ENCODE measurements at places on chromosomes 4 and X.

GRCh38 chr4:101835121-101835904, 44.8 kb downstream of the BANK1 start:
- peak; percentile 70 for DNase-seq

DNA sequence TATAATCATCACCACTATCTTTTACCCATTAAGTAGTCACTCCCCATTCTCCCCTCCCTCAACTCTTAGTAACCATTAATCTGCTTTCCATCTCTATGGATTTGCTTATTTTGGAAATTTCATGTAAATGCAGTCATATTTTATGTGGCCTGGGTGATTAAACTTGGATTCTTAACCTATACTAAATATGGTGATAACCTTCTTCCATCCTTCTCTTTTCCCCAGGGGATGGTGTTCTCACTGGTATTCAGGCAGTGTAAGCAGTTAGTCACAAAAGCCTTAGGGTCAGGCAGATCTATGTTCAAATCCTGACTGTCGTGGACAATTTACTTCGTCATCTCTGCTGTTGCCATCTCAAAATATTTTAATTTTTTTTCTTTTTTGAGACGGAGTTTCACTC, 29.6 kb downstream of the RAB40AL start:
- DNase-seq, result no peak

DNA sequence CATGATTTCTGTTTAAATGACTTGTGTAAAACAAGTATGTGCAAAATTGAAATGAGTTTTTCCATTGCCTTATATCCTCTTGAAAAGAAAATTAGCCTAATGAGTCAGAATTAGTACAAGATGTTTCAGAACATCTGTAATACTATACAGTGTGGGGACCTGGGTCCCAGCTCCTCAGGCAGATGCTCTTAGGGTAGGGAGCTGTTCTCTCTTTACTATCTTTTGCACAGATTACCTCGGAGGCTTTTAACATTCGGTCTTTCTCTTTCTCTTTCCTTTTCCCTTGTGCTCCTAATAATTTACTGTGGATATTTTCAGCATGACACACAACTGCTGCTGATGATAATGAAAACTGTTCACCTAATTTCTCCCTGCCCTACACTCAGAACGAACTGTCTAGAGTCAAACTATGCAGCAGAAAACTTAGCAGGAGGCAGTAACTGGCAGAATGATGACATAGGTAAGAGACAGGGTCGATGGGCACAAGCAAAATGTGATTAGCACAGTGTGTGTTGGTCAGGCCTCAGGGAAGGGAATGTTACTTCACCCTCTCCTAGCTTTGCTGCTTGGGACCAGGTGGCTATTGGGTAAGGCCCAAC, 455.3 kb downstream of the PDHA2 start:
- no peak for DNase-seq

DNA sequence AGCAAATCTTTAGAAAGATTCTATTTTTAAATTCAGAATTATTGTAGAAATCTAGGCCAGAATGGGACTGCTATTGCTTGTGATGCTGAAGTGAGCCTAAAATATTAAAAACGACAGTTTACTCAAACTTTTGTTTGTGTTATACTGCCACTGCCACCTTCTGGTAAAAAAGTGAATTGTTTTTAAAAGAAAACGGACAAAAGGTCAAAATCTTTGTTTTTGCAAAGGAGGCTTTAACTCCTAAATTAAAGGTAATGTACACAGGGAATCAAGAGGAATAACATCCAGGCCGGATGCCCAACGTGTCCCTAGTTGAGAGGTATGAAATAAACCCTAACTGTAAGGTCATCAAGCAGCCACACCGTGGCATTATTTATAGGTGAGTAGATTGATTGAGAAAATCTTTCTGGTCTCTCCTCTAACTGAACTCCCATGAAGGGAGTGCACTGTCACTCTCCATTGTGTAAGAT, 338.3 kb upstream of the GALNT7 start:
- peak; percentile 34 for DNase-seq

DNA sequence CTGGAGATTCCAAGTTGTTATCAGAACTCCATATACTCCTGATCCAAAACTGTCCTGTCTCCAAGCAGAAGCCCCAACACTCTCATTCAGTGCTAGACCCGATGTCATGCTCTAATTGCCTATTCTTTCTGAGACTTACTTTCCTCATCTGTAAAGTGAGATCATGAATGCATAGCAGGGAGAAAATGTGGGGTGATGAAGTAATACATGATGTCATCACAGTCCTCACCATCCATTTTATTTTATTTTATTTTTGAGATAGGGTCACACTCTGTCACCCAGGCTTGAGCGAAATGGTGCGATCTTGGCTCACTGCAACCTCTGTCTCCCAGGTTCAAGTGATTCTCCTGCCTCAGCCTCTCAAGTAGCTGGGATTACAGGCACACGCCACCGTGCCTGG, 1554.0 kb upstream of the ADGRL3 start:
- DNase-seq, result no peak

- no peak for DNase-seq
Observed at GRCh38 chr4:6916587-6917460, 7.2 kb downstream of the TBC1D14 start.

DNA sequence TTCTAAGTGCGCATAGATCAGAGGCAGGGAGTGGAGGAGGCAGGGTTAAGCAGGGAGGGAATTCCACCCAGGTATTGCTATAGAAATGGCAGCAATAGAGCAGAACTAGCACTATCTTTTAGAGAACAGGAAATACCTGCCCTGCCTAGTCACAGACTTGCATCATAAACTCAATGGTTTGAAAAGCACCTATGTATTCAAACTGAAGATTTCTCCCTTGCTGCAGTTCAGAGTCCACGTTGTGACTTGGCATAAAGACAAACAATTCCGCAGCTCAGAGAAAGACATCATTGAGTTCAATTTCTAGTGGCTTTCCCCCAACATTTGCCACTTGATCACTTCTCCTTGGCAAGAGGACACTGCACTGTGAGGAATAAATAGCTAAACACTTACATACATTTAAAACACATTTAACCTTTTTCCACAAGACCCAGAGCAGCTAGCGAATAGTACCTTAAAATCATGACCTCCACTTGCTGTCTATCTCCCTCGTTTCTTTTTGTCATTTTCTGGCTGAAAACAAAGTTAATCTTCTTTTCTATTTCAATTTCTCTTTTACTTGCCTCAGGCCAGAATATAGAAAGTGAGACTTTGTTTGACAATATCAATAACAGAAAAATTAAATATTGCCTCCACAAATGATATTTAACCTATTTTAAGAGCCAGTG, 42.4 kb downstream of the SLC7A11 start:
- DNase-seq, result peak; percentile 33

DNA sequence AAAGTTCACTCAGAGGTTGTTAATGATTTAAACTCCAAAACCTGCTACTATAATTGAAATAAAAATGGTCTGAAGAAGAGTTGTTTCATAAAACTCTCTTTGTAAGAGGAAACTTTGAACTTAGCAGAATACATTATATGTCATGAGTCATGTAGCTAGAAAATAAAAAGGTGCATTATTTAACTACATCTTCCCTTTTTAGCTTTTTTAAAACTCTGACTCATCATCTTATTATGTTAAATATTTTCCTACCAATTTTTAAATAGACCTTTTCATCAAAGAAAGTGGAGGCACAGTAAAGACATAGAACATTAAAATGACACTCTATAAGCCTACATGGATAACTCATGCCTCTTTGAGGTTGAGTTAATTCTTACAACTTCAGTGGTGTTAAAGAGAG, 1.2 kb upstream of the ZNF827 start:
- DNase-seq, result peak; percentile 67

GRCh38 chrX:44002567-44002966, 29.4 kb upstream of the NDP start:
- no peak for DNase-seq

GRCh38 chr4:10521424-10521823, 64.2 kb upstream of the ZNF518B start:
- no peak for DNase-seq

DNA sequence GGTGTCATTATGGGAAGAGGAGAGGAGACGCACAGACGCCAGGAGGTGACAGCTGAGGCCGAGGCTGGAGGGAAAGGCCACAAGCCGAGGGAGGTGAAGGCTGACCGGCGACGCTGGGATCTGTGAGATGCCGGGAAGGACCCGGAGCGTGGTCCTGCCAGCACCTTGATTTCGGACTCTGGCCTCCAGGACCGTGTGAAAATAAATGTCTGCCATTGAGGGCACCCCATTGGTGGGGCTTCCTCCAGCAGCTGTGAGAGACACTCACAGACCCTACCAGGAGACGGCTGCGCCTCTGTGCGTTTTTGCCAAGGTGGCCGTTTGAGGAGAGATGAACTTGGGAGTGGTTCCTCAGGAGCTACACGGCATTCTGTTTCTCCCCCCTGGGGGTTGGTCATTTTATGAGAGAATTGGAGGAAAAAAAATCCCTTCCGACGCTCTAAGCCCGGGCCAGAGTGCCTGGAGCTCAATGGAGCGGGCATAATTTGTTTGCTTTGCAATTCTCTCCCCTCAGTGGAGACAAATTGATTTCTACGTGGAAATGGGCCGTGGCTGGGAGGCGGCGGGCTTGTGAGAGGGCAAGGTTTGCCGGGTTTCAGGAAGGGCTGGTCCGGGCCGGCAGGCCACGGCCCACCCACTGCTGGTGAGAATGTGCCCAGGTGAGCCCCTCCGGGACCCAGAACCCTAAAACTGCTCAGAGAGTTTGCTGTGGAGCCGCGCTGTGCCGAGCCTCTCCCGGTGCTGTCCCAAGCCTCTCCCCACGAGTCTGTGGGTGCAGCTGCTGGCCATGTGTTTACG, 53.9 kb downstream of the CPZ start:
- DNase-seq, result no peak

- DNase-seq, result peak; percentile 41
Observed at GRCh38 chr4:83490876-83491450, 6.1 kb upstream of the ABRAXAS1 start.

GRCh38 chr4:184151988-184152485, 65.6 kb downstream of the ENPP6 start:
- DNase-seq, result no peak

- DNase-seq, result peak; percentile 67
Observed at GRCh38 chr4:110516106-110516922, 40.4 kb downstream of the ENPEP start.

DNA sequence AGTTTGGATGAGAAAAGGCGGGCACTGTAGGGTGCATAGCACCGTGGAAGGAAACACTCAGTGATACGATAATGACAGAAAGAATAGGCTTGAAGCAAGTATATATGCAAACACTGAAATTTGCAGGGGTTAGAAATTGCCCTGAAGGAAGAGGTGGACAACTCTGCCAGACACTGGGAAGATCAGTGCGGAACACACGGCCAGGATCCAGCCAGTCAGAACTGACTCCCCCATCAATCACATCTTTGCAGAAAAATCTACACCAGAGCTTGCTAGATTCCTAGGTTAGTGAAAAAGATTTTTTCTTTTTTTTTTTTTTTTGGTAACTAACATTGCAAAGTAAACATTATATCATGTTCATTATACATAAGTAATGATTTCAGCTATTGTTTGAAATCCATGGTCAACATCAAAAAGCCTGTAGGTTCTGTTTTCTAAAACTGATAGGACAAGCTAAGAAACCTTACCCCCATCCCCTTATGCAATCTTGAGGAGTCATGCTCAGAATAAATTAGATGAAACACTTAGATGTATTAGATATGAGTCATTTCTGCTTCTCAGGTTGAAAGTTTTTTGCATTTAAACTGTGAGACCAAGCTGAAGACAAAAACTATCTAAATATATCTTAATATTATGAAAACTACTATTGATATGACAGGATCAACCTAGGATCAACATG, 38.9 kb downstream of the TRIML1 start:
- no peak for DNase-seq

GRCh38 chr4:78710536-78710935, 65.6 kb upstream of the BMP2K start:
- DNase-seq, result no peak

DNA sequence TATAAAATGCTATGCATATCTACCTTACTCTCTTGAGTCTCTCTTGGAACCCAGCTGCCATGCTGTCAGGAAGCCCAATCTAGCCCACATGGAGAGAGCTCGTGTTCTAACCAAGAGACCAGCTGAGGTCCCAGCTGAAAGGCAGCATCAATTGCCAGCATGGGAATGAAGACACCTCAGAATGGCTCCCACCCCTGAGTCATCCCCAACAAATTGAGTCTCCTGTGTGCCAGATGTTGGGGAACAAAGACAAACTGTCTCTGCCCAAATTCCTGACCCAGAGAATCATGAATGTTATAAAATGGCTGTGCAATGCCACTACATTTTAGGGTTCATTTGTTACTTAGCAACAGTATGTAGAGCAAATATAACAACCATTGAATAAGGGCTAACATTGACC, 105.2 kb upstream of the STX18 start:
- peak; percentile 36 for DNase-seq

DNA sequence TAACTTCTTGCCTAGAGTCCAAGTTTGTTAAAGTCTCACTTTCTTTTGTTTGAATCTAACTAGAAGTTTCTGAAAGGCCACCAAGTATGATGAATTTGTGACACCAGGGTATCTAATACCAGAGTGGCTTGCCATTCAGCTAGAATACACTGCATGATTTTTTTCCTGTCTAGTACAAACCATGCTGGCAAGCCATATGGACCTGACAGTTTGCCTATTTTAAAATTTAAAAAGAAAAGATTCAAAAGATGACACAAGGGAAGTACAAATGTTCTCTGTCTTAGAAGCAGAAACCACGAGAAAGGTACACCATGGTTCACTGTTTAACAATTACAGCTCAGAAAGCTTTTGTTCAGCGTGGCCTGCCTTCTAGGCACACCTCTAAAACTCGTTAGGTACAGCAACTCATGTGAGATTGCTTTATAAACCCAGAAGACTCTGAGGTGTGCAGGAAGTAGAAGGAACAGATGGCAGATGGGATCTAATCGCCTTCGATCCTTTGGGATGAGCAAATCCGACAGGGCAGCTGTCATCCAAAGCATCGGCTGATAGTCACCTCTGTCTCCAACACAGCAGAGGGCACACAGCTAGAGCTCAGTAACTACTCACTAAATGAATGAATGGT, 35.4 kb upstream of the CENPU start:
- DNase-seq, result no peak

GRCh38 chr4:5517372-5517771, 191.0 kb downstream of the EVC2 start:
- no peak for DNase-seq

- peak; percentile 48 for DNase-seq
Observed at GRCh38 chr4:124708517-124709300, 3.8 kb downstream of the ANKRD50 start.

DNA sequence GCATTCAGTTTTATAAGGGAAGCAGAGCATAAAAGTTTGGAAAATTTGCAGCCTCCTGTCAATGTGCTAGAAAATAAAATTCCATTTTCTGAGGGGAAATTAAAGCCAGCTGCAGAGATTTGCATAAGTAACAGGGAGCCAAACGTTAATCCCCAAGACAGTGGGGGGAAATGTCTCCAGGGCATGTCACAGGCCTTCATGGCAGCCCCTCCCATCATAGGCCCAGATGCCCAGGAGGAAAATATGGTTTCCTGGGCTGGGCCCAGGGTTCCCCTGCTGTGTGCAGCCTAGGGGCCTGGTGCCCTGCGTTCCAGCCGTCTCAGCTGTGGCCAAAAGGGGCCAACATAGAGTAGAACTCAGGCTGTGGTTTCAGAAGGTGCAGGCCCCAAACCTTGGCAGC, 9.3 kb downstream of the RNF4 start:
- no peak for DNase-seq

GRCh38 chrX:138886769-138887168, 175.3 kb upstream of the FGF13 start:
- peak; percentile 22 for DNase-seq
